ENCODE measurements at places on chromosomes 5 and 9.
A peak's percentile ranks its signal among the peaks of the same experiment; 100 is the strongest.

DNA sequence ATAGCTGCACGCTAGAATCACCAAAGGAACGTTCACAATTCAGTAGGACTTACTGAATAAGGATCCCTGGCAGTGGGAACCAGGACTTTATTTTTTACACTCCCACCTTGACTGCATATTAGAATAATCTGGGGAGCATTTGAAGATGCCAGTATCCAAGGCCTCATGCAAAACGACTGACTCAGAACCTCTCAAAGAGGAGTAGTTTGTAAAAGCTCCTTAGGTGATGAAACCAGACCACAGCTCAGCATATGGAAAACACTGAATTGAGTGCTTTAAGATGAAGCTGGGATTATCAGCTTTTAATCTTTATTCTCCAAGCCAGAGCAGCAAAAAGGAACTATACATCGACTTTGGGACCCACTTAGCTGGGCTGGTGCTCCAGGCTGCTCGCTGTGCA, 288.3 kb downstream of the MLLT3 start:
- no peaks in the 10 kb centered on the region for H3K36me3 ChIP-seq
- H3K4me3 ChIP-seq, result no peak overlapping the region
- H3K27ac ChIP-seq, result no peak overlapping the region
- H3K27me3 ChIP-seq, result no peaks in the 10 kb centered on the region

DNA sequence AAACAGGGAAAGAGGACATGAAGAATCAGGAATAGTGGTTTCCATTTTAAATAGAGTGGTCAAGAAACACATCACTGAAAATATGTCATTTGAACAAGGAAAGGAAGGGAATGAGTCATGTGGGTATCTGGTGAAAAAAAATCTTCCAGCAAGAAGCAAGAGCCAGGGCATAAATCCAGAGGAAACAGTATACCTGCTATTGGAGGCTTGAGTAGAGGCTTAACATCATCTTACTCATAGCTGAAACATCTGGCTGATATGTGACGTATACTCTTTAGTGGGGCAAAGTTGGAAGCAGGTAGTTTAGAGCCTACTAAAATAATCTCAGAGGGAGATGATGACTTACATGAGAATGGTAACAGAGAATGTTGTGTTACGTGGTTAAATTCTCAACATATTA, 517.2 kb downstream of the CAAP1 start:
- no peak for DNase-seq
- H3K4me3 ChIP-seq, result no peak overlapping the region
- no peaks in the 10 kb centered on the region for H3K4me1 ChIP-seq
- H3K27ac ChIP-seq, result no peak overlapping the region
- no peaks in the 10 kb centered on the region for H3K27me3 ChIP-seq
- H3K36me3 ChIP-seq, result no peaks in the 10 kb centered on the region

- H3K36me3 ChIP-seq, result no peaks in the 10 kb centered on the region
- no peaks in the 10 kb centered on the region for H3K4me1 ChIP-seq
- peaks cover 8% of the 10 kb centered on the region for H3K27me3 ChIP-seq
- DNase-seq, result no peak
These were observed 148.3 kb downstream of the SPOCK1 start for GRCh38 chr5:137350791-137351190.

DNA sequence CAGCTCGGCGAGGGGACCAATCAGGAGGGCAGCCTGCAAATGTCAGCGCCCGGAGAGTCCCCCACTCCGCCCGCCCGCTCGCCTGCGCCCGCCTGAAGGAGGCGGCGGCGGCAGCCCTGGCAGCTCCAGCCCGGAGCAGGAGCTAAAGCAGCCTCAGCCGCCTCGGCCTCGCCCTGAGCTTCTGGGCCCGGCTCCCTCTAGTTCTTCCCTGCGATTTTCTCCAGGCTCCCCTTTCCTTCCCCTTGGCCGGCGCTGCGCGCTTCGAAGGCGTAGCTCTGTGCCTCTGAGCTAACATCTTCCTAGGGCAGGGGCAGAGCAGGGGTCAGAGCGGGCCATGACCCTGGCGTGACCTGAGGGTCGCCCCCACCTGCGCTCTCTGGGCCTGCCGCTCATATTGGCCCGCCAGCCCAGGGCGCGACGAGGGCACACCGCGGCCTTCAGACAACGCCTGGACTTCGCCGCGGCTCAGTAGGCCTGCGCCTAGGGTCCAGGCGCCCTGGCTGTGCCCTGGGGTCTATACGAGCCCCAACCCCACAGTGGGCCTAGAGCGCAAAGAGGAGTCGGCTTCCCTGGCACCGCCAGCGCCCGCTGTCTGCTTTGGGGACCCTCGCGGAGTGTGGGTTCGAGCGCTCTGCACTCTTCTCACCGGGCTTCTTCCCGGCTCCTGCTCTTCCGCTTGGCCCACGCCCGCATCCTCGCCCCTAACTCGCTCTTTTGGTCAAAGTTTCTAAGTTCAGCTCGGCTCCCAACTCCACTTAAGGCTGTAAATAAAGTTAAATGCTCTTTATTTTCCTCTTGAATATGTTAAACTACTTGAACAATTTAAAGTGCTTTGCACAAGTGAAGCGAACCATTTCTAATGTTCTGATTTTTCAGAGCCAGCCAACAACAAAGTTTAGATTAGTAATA, 504 bp upstream of the OTP start:
- H3K27me3 ChIP-seq, result peaks cover 85% of the 10 kb centered on the region
- DNase-seq, result peak; percentile 38
- no peak overlapping the region for H3K4me3 ChIP-seq
- peak overlapping the region; percentile 16 for H3K27ac ChIP-seq
- H3K4me1 ChIP-seq, result peaks cover 27% of the 10 kb centered on the region
- H3K36me3 ChIP-seq, result no peaks in the 10 kb centered on the region

DNA sequence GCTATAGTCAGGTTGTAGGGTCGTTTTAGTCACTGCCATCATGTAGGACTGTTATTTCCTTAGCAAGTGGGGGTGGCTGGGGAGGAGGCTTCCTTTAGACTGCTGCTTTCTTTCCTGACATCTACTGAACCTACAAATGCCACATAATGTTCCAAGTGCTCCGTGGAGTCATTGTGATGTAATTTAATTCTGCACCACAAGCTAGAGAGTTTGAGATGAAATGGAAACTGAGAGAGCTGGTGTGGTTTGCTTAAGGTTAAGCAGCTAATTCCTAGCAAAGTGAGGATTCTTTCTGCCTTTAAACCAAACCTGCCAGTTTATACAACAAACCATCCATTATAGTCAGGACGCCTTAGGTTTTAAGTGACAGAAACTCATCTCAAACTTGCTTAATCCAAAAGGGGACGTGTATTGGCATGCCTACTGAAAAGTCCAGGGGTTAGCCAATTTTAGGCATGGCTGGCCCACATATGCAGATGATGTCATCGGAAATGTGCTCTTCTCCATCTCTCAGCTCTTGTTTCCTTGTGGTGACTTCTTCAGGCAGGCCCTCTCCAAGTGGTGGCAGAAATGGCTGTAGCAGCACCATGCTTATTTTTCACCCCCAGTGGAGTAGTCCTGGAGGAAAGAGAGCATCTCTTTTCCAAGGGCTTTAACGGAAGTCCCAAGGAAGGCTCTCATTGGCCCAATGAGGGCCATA, 30.5 kb downstream of the ZNF618 start:
- DNase-seq, result no peak
- H3K4me1 ChIP-seq, result no peaks in the 10 kb centered on the region
- no peak overlapping the region for H3K4me3 ChIP-seq
- no peaks in the 10 kb centered on the region for H3K36me3 ChIP-seq
- H3K27me3 ChIP-seq, result peaks cover 5% of the 10 kb centered on the region

GRCh38 chr5:102411-103043, 10.6 kb downstream of the PLEKHG4B start:
- H3K4me1 ChIP-seq, result no peaks in the 10 kb centered on the region
- no peak overlapping the region for H3K27ac ChIP-seq
- no peak for DNase-seq
- peaks cover 17% of the 10 kb centered on the region for H3K27me3 ChIP-seq
- H3K4me3 ChIP-seq, result no peak overlapping the region

DNA sequence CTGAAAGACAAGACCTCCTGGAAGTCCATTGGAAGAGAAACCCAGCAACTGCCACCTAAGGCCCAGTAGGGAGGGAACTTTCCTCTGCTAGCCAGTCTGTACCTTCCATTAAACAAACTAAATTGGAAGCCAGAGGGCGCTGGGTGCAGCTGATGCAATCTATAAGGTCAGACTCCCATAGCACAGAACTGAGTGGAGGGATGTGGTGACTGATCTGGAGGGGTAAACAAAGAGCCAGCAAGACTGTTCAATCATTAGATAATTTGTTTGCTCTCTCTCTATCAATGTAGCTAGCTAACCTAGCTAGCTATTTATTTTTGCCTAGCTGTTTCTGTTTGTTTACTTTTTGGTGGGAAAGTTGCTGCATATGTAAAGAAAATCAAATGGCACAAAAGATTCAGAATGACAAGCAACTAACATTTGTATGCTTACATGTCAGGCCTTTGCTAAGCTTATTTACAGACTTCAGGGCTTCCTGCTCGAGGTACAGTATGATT, 291.8 kb upstream of the DAB2 start:
- H3K27me3 ChIP-seq, result no peaks in the 10 kb centered on the region
- no peaks in the 10 kb centered on the region for H3K36me3 ChIP-seq
- H3K27ac ChIP-seq, result no peak overlapping the region

GRCh38 chr9:121567500-121568342, 68.1 kb upstream of the GGTA1 start:
- H3K4me1 ChIP-seq, result no peaks in the 10 kb centered on the region
- H3K27ac ChIP-seq, result no peak overlapping the region
- DNase-seq, result no peak
- peaks cover 8% of the 10 kb centered on the region for H3K27me3 ChIP-seq
- H3K36me3 ChIP-seq, result no peaks in the 10 kb centered on the region

GRCh38 chr5:142411656-142412425, 87.0 kb upstream of the SPRY4 start:
- H3K36me3 ChIP-seq, result no peaks in the 10 kb centered on the region
- no peak overlapping the region for H3K27ac ChIP-seq
- no peaks in the 10 kb centered on the region for H3K27me3 ChIP-seq
- H3K4me1 ChIP-seq, result no peaks in the 10 kb centered on the region
- DNase-seq, result no peak

- no peaks in the 10 kb centered on the region for H3K4me1 ChIP-seq
- no peak overlapping the region for H3K4me3 ChIP-seq
These were observed 415.0 kb downstream of the ARHGEF28 start for GRCh38 chr5:74040811-74041491.

- H3K4me3 ChIP-seq, result no peak overlapping the region
- H3K27ac ChIP-seq, result no peak overlapping the region
- H3K4me1 ChIP-seq, result peaks cover 1% of the 10 kb centered on the region
- peaks cover 58% of the 10 kb centered on the region for H3K27me3 ChIP-seq
- peaks cover 10% of the 10 kb centered on the region for H3K36me3 ChIP-seq
These were observed 598 bp downstream of the PCDHA2 start for GRCh38 chr5:140795259-140795641.

DNA sequence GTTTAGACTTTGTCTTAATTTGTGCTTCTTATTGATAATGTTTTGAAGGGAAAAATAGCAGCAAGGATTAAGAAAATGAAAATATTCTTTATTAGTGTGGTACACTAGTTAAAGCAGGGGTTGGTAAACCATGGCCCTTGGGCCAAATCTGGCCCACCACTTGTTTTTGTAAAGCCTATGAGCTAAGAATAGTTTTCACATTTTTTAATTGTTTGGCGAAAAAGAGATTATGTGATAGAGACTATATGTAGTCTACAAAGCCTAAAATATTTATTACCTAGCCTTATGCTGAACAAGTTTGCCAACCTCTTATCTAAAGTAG, 57.2 kb downstream of the KCNN2 start:
- no peaks in the 10 kb centered on the region for H3K4me1 ChIP-seq
- no peaks in the 10 kb centered on the region for H3K36me3 ChIP-seq
- DNase-seq, result no peak
- H3K27me3 ChIP-seq, result peaks cover 3% of the 10 kb centered on the region

GRCh38 chr9:104177003-104177611, 83.0 kb downstream of the SMC2 start:
- no peak for DNase-seq
- no peaks in the 10 kb centered on the region for H3K4me1 ChIP-seq
- H3K36me3 ChIP-seq, result no peaks in the 10 kb centered on the region
- no peaks in the 10 kb centered on the region for H3K27me3 ChIP-seq
- H3K4me3 ChIP-seq, result no peak overlapping the region

GRCh38 chr5:146291421-146292074, 47.1 kb upstream of the POU4F3 start:
- H3K27me3 ChIP-seq, result no peaks in the 10 kb centered on the region
- DNase-seq, result no peak
- no peak overlapping the region for H3K4me3 ChIP-seq
- no peak overlapping the region for H3K27ac ChIP-seq
- H3K36me3 ChIP-seq, result peaks cover 16% of the 10 kb centered on the region

DNA sequence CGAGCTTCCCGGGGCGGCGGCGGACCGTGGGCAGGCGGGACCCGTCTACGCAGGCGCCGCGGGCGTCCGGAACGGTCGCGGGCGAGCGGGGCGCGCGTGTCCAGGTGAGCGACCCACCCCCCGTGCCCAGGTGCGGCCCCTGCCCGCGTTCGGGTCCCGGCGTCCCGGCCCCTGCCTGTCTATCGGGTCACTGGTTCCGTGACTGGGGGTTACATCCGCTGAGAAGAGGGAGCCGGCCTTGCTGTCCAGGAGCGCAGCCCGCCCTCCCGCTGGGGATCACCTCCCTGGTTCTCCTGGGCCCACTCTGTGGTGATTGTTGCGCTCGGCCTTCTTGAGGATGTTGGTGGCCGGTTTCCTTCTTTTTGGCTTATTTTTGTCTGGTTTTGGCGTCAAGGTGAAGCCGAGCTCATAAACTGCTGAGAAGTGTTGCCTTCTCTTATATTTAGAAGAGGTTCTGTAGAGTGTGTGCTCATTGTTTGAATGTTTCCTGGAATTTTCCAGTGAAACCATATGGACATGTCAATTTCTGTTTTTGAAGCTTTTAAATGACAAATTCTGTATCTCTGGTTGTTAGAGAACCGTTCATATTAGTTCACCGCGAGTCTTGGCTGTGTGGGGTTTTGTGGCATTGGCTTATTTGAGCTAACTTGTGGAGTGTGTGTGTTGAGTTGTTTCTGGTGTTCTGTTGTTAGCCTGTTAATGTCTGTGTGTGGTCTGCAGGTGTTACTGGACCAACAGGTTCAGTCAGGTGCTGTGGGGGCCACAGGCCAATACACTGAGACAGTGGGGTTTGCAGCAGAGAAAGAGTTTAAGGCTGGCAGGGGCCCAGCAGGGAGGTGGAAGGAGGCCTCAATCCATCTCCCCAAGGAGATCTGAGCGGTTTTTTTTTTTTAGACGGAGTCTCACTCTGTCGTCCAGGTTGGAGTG, 621 bp downstream of the CEP72 start:
- H3K27ac ChIP-seq, result peak overlapping the region; percentile 91
- H3K4me1 ChIP-seq, result peaks cover 49% of the 10 kb centered on the region
- peaks cover 41% of the 10 kb centered on the region for H3K36me3 ChIP-seq
- peak; percentile 28 for DNase-seq
- H3K27me3 ChIP-seq, result peaks cover 6% of the 10 kb centered on the region

GRCh38 chr9:6214434-6214833, 1.2 kb upstream of the IL33 start:
- H3K27me3 ChIP-seq, result peaks cover 31% of the 10 kb centered on the region
- H3K36me3 ChIP-seq, result no peaks in the 10 kb centered on the region
- no peaks in the 10 kb centered on the region for H3K4me1 ChIP-seq
